ENCODE measurements at places on chromosomes 5 and 9.

GRCh38 chr9:5900622-5901021, 9.9 kb downstream of the MLANA start:
- no peak for DNase-seq

DNA sequence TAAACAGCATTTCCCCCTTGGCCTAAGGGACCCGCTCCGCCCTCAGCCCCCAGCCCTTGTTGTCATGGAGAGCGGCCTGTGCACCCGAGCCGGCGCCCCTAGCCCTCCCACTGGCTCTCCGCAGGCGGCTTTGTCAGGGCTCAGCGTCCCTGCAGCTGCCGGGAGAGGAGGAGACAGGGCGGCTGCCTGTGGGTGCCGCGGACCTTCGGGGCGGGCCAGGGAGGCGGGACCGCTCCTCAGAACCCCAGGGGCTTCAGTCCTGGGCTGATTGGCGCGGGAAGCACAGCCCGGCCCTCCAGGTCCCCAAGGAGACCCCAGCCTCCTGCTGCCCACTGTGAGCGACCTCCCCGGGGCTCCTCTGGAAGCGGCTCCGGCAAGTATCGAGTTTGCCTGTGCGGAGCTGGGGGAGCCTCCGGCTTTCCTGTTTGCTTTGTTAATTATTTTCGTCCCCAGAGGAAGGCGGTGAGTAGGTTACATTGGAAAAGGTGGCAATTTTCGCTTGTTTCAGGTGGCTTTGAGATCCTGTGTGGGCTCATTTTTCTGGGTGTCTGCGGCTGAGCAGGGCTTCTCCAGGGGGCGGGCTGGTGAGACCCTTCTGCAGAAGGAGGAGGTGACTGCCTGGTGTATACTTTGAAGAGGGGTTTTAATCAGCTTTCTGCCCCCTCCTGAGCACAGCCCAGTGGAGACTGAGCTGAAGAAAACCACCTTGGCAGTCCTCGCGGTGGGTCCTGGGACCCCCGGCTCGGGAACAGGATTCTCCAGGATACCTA, at the start of gene FGD3:
FGD3 (plus strand) TSS at position 256 of the 770 bp plus-strand sequence. CDS start 28,734 bp downstream, outside the sequence.
- DNase-seq: no peak

DNA sequence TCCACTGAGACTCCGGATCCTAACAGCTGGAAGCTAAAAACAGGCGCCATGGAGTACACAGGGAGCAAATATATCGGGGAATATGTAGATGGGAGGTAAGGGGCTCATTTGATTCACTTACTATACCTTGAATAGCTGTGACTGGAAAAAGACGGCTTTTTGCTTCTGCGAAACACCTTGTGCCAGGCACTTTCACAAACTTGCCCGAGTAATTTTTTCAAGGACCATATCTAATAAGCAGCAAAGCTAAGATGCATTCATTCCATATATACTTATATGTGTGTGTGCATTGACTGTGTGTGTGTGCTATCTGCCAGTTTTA, 178 bp downstream of the MORN5 start:
- no peak for DNase-seq

DNA sequence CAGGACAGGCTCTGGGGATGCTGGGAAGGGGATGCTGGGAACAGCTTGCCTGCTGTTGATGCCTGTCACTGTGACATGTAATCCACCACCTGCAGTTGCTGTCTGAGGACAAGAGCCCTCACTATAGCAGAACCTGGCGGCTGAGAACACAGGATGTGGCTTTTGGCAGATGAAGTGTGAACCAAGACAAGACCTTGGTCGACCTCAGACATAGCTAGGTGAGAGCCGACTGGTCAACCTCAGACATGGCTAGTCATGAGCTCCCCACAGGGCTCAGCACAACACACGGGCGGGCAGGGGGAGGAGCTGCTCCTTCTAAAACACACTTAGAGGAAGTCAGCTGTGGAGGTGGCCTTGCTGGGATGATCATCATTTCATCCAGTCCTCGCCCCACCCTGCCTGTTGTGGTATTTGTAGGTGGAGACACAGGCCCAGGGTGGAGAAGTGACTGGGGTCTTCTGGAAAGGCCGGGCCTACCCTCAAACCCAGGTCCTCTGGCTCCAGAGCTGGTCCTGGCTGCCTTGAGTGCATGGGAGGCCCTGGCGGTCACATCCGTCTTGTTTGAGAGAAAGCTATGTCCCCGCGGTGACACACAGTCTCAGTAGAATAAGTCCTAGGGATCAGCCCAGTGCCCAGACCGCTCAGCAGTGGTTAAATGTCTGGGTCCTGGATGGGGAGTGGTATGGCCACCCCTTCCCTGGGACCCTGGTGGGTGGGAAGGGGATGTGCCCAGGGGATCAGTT, 6.1 kb downstream of the SUSD3 start:
- DNase-seq: peak; percentile 80

GRCh38 chr5:73121119-73121463, 716 bp downstream of the TMEM171 start:
- DNase-seq: no peak

- DNase-seq: no peak
Measured at GRCh38 chr9:11064909-11065308, 452.1 kb upstream of the PTPRD start.

DNA sequence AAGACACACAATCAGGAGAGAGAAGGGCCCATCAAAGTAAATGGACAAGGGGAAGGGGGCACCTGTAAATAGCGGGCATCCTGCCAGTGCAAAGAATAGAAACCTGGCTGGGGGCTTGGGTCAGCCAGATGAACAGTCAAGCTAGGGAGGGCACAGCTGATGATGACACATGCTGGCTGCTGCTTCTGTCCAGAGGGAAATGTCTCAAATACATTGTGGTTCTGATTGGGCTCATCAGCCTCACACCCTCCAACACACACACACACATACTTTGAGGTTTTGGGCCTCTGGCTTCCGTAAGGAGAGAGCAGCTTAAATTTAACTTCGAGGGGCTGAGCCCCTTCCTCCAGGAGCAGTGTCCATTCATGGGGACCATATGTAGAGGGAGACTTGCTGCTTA, 27.6 kb upstream of the SPATA31E1 start:
- no peak for DNase-seq

GRCh38 chr5:80238778-80239679, 16.8 kb downstream of the SERINC5 start:
- DNase-seq: no peak

DNA sequence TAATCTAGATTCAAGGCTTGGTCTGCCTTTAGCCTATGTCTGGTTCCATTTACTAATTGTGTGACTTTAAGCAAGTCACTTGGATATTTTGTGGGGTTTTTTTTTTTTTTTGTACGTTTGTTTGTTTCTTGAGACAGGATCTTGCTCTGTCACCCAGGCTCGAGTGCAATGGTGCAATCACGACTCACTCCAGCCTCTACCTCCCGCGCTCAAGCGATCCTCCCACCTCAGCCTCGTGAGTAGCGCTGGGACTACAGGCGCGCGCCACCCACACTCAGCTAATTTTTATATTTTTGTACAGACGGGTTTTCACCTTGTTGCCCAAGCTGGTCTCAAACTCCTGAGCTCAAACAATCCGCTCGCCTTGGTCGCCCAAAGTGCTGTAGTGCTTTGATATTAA, 1.1 kb upstream of the PFDN1 start:
- no peak for DNase-seq

GRCh38 chr9:108859459-108860114, 2.5 kb upstream of the ACTL7A start:
- no peak for DNase-seq

- DNase-seq: no peak
Measured at GRCh38 chr9:5085993-5086392, 99.4 kb downstream of the INSL6 start.

- DNase-seq: no peak
Measured at GRCh38 chr5:133475986-133476385, 136.4 kb downstream of the FSTL4 start.

DNA sequence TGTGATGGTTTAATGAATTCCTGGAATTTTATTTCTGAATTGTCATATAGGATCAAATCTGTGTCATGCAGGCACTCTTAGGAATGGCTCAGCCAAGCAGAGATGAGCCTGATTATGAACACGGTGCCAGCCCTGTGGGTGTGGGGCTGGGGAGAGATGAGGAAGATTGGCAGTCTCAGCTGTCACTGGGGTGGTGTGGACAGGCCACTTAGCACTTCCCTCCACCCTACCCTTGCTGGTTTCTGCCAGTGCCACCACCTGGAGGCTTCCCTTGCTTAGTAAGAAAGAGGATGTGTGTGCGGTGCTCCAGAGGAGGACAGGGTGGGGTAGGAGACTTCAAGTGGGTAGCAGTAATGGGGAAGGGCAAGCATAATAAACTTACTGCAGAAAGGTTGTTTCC, 226.6 kb downstream of the CD180 start:
- DNase-seq: no peak

DNA sequence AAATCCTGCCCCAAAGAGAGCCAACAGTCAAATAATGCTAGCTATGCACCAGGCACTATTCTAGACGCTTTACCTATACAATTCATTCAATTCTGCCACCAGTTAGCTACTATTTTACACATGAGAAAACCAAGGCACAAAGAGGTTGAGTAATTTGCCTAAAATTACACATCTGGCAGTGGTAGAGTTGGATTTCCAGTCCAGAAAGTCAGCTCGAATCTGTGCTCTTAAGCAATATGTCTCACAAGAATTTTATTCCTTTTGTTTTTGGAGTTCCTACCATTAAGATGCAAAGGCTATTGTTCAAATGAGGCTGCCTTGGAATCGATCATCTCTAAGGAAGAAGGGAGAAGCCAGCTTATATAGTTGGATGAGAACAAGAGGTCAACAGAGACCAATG, 256.9 kb upstream of the RASA1 start:
- DNase-seq: no peak

- DNase-seq: no peak
Measured at GRCh38 chr9:89534515-89535287, 36.8 kb upstream of the SEMA4D start.

GRCh38 chr5:68154119-68154857, 61.3 kb upstream of the PIK3R1 start:
- DNase-seq: no peak

DNA sequence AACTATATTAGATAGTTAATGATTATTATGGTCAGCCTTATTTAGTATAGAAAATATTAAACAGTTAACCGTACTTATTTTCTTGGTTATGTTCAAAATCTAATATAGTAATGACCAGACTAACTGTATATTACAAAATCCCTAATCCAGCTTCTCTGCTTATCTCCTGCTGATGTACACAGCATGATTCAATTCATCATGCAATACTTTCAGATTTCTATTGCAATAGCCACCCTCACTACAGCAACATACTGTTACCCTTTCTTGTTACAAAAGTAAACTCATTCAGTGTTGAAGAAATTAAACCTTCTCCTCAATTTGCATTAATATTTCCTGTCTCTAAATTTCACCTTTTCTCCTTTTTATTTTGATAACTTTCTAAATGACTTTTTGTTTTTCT, 1375.0 kb upstream of the NUDT12 start:
- DNase-seq: no peak

- DNase-seq: no peak
Measured at GRCh38 chr5:57368010-57368409, 114.6 kb downstream of the ACTBL2 start.

GRCh38 chr5:69083412-69083811, 10.4 kb upstream of the SLC30A5 start:
- DNase-seq: no peak

DNA sequence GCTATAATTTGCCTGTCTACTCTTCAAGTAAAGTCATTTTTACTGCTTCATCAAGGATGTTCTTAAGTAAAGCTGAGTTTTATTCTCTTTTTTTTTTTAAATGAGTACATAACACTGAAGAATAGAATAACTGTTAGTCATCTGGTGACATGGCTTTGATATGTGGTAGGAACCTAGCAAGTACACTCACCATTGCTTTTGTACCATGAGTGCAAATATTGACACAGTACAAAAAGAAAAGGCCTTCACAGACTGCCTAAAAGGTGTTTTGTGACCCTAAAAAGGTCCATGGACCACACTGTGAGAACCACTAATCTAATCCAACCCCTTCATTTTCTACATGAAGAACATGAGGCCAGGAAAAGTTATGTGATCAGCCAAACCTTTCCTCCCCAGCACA, 55.0 kb downstream of the ECPAS start:
- no peak for DNase-seq

- no peak for DNase-seq
Measured at GRCh38 chr5:151086905-151087360, 6.1 kb upstream of the TNIP1 start.

- no peak for DNase-seq
Measured at GRCh38 chr5:145467446-145467845, 367.7 kb downstream of the PRELID2 start.

- DNase-seq: no peak
Measured at GRCh38 chr5:135214897-135215616, 181.0 kb upstream of the PITX1 start.

- no peak for DNase-seq
Measured at GRCh38 chr9:74499770-74500583, 2.8 kb downstream of the RORB start.

- DNase-seq: no peak
Measured at GRCh38 chr5:119301906-119302305, 53.9 kb upstream of the TNFAIP8 start.

DNA sequence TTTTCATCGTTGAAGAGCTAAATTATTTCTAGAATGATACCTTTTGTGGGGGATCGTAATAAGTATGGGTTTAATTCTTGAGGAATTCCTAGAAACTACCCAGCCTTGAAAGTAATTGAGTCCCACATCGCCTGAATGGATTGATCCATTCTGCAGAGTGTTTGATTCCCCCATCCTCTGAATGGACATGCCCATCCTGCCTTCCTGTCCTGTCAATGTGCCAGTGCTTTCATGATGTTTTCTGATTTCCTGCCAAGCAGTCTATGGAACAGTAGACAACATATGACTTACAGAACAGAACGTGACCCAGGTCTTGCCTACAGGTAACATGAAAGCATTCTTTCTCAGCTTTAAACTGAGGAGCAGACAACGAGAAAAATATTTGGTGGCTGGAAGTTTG, 319.2 kb downstream of the DRD1 start:
- no peak for DNase-seq

- no peak for DNase-seq
Measured at GRCh38 chr5:54889826-54890225, 95.6 kb downstream of the ESM1 start.

Data from stimulated activated CD4-positive, alpha-beta T cell treated with anti-CD3 and anti-CD28 coated beads, Interleukin-12 subunit alpha, Interleukin-12 subunit beta, amount 100 ng/mL, for 48 hours (primary cell).